Heart left ventricle (tissue), 16 donors: ENCODE measurements at places on chromosomes 16 and 17.

DNA sequence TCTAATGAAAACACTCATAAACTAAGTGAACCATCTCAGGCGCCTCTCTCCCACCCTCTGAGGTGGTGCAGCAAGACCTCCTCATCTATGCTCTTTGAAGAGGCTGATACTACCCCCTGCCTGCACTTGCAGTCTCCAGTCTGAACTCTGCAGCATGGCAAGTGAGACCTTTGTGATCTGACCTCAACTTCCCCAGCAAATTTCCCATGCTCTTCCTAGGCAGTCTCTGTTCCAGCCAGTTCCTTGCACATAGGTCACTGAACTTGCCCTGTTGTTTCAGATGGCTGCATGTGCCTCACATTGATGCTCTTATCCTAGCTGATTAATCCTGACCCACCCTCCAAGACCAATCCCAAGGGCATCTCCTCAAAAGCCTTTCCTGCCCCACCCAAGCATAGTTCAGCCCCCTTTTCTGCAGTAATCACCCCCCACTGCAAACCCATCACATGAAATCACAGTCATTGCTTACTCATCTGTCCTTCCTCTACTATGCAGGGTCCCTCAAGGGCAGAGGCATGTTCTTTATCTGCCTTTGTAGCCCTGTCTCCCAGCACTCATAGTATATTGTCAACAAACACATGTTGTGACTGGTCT lies 42.0 kb downstream of the TBX21 start:
- no peak for DNase-seq

GRCh38 chr17:83012200-83012785 lies 67.1 kb upstream of the METRNL start:
- DNase-seq: no peak

GRCh38 chr17:36184023-36184765 lies 7.8 kb upstream of the TBC1D3B start:
- no peak for DNase-seq

DNA sequence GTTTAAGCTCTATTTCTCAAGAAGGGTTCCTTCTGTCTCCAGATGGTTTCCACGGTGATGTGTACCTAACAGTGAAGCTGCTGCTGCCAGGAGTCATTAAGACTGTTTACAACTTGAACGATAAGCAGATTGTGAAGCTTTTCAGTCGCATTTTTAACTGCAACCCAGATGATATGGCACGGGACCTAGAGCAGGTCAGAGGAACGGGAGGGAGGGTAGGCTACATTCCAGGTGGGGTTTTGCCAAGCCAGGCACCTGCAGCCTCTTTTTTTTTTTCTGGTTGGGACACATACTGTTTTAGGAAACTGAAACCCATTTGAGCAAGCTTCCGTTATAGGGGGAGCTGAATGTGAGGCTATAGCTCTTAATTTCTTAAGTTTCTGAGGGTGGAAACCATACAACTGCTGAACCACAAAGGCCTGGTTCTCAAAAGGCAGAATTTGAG lies 10.6 kb downstream of the LIG3 start:
- DNase-seq: no peak

- no peak for DNase-seq
Observed at GRCh38 chr17:64998436-64999190, 57.9 kb downstream of the GNA13 start.

DNA sequence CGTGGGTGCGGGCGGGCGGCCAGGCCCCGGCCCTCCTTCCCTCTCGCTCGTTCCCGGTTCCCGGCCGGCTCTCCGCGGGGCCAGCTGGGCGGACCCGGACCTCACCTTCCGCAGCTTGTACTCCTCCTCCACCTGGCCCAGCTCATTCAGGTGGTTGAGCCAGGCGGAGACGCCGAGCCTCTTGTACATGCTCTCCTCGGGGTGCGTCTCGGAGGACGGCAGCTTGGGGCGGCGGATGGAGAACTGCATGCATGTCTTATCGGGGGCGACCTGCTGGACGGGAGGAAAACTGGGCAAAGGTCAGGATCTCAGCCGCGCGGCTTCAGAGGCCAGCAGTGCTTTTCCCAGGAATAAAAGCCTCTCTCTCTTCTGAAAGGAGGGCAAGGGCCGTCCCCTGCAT lies 85.4 kb downstream of the TBC1D16 start:
- no peak for DNase-seq

GRCh38 chr17:55570391-55570790 lies 59.1 kb upstream of the SMIM36 start:
- no peak for DNase-seq

DNA sequence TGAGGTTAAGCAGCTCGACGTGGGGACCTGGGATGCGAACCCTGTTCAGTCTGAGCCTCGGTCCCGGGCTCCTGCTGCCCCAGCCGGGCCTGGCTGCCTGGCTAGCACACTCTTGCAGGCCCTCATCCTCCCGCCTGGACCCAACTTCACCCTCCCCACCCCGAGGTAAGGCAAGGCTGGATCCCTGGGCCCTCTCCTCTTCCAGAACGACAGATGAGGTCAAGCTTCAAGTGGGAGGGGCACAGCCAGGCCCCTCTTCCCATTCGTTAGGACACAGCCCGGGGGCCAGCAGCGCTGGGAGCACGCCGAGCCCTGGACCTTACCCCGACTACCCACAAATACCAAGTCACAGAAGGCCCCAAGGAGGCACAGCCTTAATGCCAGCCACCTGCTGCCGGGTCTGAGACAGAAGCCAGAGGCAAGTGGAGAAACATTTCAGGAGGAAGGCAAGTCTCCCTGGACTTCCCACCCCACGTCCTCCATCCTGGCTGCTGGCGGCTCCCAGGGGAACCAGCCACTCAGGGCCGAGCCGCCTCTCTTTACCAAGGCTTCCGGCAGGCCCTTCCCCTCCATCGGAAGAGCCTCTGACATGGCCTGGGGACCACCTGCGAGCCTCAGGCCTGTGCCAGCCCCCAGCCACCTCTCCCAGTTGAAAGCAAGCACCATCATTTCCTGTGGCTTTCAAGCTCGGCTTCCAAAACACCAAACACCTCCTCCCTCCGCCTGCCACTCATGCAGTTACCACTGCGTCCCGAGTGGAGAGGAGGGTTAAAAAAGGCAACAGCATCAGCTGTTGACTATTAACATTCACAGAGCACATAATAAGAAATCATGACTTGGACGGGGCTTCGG lies 59.9 kb downstream of the RPH3AL start:
- DNase-seq: peak; percentile 16

DNA sequence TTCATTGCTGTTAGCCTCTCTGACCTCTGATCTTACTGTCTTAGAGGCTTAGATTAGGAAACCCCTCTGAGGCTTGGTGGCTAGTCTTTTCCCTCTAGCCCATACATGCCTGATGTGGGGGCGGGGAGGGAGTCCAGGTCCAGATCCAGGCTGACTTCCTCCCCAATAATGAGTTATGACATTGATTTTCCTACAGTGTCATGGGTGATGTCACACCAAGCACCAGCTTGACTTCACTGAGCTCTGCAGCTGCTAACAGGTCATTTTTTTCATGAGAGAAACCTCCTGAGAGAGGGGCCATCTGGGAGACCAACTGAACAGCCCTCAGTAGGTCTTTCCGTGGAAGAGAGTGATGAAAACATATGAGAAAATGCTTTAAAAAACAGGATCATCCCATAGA lies 180.2 kb upstream of the N4BP1 start:
- no peak for DNase-seq

DNA sequence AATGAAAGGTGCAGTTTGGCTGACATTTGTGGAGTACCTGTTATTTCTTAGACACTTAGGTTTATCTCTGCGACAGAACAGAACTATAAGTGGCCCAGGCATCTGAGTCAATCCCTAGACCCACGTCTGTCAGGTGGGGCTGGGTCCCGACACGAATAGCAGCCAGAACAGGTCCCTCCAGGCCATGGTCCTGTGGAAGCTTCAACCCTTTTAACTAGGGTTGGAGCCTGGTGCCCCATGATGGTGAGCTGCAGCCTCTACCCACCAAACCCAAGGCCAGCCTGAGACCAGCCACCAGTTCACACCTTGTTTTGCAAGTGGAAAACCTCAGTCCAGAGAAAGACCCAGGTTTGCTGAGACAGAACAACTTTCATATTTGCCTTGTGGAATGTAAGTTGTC lies 74.6 kb upstream of the TMEM97 start:
- DNase-seq: no peak

DNA sequence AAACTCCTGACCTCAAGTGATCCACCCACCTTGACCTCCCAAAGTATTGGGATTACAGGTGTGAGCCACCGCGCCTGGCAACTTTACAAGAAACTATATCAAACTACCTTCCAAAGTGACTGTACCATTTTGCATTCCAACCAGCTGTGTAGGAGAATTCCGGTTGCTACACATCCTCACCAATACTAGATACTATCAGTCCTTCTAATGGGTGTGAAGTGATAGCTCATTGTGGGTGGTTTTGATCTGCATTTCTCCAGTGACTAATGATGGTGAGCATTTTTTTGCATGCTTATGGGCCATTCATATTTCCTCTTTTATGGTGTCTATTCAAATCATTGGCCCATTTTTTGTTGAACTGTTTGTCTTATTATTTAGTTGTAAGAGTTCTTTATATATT lies 37.7 kb downstream of the SCNN1B start:
- no peak for DNase-seq

GRCh38 chr17:83056583-83057396 lies 22.6 kb upstream of the METRNL start:
- no peak for DNase-seq

GRCh38 chr17:79233916-79234551 lies 159.4 kb downstream of the ENGASE start:
- DNase-seq: no peak

DNA sequence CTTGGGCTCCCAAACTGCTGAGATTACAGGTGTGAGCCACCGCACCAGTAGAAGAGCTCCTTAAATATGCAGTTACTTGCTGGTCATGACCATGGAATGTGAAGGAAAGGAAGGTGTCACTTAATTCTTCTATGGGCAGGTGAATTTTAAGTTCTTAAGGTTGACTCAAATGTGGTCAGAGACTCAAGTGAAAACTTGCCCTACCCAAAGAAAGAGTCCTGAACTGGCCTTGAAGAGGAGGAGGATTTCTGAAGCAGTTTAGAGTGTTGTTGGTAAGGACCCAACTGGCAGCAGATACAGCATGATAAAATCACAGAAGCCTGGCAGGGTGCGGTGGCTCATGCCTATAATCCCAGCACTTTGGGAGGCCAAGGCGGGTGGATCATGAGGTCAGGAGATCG lies 29.4 kb downstream of the CHD9 start:
- DNase-seq: no peak

GRCh38 chr16:80509872-80510271 lies 30.9 kb upstream of the DYNLRB2 start:
- no peak for DNase-seq

GRCh38 chr17:45042346-45043120 lies 8.9 kb downstream of the DCAKD start:
- DNase-seq: no peak

DNA sequence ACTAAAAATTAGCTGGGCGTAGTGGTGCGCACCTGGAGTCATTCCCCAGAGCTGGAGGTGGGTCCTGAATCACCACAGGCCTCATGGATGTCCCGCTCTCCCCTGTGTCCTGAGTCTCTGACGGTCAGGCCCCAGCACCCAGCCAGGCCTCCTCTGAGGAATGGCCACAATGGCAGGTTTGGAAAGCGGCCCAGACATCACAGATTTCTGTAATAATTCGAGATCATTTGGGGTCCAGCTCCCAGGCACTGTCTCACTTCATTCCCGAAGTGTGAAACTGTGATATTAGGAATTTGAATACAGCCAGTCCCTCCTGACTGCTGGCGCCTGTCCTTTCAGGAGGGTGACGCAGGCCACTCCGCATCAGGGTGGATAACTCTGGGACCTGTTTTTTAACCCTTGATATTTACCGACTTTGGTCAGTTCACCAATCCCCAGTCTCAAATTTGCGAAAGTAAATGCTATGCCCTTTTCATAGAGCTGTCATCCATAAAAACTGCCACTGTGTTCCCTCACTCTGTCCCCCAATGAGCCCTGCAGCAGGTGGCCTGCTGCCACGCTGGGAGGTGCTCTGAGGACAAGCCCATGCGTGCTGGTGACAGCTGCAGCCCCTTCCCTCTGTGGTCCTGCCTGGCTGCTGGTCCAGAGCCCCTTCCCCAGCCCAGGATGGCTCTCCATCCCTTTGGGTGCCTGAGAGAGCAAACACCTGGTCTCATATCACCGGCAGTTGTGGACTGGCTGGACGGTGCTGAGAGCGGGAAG lies 28.3 kb upstream of the RPTOR start:
- DNase-seq: no peak

DNA sequence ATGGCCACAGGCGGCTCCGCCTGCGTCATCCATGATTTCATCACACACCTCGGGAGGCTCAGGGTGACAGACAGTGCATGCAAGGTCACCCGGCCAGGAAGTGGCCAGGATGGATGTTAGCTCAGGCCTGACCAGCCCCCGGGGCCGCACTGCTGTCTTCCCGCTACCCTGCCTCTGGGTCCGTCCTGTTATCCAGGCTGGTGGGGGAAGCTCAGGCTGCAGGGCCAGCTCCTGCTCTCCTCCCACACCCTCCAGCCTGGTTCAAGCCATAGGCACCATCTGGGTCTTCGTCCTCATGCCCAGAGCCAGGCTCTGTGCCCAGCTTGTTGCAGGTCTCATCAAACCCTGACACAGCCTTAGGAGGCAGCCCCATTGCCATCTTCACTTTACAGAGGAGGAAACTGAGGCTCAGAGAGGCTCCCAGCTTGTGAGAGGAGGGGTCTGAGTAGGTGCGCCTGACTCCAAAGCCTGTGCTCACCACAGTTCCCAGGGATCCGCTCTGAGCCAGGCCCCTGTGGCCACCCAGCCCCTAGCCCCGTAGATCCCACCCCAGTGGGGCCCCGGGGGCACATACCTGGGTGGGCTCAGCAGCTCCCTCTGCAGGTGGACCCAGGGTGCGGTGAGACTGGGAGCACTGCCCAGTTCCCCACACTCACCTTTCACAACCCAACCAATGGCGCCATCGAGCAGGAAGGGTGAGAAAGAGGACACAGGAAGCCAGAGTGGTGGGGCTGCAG lies 412 bp upstream of the ADGRG3 start:
- peak; percentile 54 for DNase-seq

DNA sequence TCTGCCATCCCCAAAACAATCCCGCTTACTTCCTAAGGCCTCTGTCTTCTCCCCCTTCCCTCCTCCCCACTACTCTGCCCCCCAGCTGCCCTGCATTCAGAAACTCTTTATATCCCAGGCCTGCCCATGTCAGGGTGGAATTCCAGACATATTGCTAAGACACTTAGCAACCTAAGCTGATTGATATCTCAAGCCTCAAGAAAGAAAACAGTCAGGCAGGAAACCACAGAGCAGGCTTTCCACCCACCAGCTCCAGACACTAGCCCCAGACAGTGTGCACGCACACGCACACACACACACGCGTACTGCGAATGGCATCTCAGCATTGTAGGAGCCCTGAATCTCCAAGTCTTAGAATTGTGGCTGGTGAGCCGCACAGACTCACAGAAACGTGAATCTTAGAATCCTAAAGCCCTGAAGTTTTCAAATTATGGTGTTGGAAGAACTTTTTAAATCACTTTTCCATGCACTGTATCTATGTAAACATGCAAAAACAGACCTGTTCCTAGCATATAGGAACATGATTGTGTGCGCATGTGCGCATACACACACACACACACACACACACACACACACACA lies 8.8 kb upstream of the LPCAT2 start:
- peak; percentile 62 for DNase-seq
